ENCODE measurements at places on chromosomes 11 and 22. TPM values are rescaled to one million over a fixed set of nuclear protein-coding genes. Genes with fewer than 3 reads are reported as not detected.

Gene OR56A3
- not detected for total RNA-seq

Gene WT1
- not detected for total RNA-seq

DNA sequence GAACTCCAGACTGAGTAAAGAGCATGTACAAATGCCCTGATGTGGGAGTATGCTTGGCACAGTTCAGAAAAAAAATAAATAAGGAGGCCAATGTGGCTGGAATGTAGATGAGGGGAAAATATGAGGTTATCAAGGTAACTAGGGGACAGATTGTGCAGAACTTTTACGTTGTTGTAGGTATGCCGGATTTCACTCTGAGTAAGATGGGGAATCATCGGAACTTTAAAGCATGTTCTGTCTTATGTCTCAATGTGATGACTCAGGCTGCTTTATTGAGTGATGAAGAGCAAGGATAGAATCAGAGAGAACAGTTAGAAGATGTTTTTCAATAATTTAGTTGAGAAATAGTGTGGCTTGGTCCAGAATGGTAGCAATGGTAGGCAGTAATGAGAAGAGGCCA is 130.4 kb downstream of the C11orf87 start:
- DNase-seq: no peak
- H3K4me3 ChIP-seq: no peak overlapping the region
- no peak overlapping the region for H3K27ac ChIP-seq

DNA sequence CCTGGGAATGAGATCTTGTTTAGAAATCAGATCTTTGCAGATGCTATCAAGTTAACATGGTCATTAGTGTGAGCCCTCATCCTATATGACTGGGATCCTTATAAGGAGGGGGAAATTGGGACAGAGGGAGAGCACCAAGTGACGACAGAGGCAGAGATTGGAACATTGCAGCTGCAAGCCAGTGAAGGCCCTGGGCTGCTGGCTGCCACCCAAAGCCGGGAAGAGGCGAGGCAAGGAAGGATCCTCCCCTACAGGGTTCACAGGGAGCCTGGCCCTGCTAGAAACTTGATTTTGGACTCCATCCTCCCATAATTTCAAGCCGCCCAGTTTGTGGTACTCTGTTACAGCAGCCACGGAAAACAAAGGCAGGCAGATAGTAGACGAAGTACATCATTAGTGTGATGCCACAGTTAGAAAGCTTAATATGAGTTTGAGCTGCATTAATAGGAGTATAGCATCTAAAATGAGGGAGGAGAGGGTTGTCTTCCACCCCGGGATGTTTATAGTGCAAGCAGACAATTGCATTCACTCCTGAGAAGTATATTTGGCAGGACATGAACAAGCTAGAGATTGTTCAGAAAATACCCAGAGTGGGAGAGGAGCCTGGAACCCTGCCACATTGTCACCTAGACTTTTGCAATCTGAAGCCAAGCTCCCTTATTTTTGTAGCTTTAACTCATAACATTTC is 56.8 kb upstream of the CLMP start:
- H3K36me3 ChIP-seq: no peaks in the 10 kb centered on the region
- no peak for DNase-seq
- H3K4me1 ChIP-seq: peaks cover 19% of the 10 kb centered on the region
- H3K4me3 ChIP-seq: no peak overlapping the region
- H3K27ac ChIP-seq: no peak overlapping the region

DNA sequence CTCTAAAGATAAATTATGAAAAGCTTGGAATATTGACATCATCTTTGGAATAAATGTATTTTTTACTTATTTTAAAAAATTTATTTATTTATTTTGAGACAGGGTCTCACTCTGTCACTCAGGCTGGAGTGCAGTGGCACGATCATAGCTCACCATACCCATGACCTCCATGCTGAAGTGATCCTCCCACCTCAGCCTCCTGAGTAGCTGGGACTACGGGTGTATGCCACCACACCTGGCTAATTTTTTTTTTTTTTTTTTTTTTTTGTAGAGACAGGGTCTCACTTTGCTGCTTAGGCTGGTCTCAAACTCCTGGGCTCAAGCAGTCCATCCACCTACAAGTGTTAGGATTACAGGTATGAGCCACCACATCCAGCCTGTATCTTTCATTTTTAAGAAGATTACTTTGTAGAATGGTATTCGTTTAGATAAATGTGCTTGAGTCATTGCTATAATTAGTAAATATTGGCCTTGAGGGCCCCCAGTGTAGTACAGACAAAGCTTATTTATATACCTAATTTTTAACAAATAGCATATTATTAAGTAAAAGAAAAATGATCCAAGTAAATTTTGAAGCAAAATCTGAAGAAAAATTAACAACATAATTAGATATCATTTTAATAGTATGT is 8.5 kb downstream of the SWAP70 start:
- DNase-seq: no peak
- no peak overlapping the region for H3K4me3 ChIP-seq
- no peak overlapping the region for H3K27ac ChIP-seq
- no peaks in the 10 kb centered on the region for H3K27me3 ChIP-seq

DNA sequence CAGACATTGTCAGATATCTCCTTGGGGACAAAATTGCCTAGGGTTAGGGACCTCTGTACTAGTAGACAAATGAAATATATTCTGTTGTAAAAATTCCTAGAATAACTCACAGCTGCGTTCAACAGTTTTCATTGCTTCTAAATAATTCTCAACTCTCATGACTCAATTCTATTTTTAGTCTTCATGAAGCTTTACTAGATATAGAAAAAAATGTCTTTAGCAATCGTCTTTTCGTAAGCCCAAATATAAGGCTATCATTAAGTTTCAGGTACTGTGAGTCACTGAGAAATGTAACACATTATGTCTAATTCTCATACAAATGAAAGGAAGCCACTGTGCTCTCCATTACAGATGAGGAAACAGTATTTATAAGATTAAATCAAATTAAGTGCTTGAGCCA is 6.4 kb downstream of the MMP12 start:
- DNase-seq: no peak
- peaks cover 29% of the 10 kb centered on the region for H3K4me1 ChIP-seq
- H3K36me3 ChIP-seq: no peaks in the 10 kb centered on the region
- H3K27me3 ChIP-seq: no peaks in the 10 kb centered on the region
- H3K4me3 ChIP-seq: no peak overlapping the region

Gene ENTHD1
- not detected for total RNA-seq

- no peak overlapping the region for H3K27ac ChIP-seq
- DNase-seq: no peak
Observed at GRCh38 chr22:20391222-20391621, 2.7 kb upstream of the ZNF74 start.

Gene OR51I2
- not detected for total RNA-seq

Gene OR8G5
- total RNA-seq: not detected

DNA sequence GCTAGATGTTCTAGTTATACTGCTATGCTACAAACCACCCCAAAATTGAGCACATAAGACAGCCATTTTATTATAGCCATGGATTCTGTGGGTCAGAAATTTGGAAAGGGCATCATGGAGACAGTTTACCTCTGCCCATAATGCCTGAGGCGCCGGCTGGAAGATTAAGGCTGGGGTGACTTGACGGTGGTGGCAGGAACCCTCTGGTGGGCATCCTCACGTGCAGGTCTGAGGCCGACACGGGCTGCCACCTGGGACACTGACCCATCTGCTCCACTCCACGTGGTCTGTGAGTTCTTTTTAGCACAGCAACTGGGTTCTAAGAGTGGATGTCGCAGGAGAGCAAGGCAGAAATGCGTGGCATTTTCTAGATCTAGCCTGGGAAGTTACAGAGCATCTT is 40.0 kb upstream of the PRDM11 start:
- peaks cover 39% of the 10 kb centered on the region for H3K4me1 ChIP-seq
- no peaks in the 10 kb centered on the region for H3K36me3 ChIP-seq

DNA sequence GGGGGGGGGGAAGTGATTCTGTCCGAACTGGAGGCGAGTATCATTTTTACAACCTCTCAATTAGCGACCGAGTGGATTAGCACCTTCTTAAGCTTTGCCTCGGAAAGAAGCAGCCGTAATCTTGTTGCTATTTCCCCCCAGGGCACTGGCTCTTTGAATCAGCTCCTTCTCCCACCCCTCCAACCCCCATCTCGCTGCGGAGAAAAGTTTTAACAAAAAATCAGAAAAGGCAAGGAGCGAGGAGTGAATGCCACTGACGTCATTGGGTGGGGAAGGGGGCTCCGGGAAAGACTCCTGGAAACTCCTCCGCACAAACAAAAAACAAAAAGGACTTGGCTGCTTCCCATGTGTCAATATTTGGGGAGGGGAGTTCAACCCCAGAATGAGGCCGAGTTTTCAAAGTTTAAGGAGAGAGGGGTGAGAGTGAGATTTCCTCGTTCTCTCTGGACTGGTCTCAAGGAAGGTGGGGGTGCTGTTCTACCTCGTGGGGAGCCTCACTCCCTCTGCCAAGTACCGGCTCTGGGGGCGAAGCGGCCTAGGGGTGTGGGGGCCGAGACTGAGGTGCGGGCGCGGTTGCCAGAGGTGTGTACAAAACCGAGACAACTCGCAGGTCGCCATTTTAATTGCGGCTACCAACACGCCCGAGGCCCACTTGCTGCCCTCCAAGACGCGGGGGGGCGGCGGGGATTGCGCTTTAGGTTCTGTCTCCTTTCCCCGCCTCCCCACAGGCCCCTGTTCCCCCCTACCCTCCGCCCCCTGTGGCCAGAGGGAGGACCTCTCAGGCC is 2.5 kb upstream of the PAX6 start:
- no peak overlapping the region for H3K4me3 ChIP-seq
- H3K27ac ChIP-seq: no peak overlapping the region
- DNase-seq: no peak
- H3K4me1 ChIP-seq: peaks cover 38% of the 10 kb centered on the region

Gene FXYD2
- not detected for total RNA-seq

DNA sequence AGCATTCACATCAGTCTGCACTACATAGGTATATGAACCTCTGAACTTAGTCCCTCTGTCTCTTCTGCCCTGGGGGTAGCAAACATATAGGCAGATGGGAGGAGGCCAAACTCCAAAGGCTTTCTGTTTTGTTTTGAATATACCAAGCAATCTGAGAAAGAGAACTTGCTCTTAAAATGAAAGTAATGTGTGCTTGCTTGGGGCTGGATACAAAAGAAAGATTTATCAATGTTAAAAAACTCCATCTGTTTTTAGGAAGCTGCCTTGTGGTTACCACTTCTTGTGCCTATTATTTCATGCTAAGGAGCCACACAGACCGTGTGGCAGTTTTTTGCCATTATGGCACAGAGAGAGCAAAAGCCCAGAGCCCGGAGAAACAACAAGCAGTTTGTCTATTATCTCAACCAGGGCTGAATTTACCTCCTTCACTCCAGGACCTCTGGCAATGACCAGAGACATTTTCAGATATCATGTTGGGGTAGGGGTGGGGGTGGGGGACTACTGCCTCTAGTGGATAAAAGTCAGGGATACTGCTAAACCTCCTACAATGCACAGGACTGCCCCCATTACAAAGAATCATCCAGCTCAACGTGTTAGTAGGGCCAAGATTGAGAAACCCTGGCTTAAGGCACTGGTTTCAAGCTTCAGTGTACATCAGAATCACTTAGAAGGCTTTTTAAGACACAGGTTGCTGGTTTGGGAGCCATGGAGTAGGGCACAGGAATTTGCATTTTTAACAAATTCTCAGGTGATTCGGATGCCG is 124.2 kb downstream of the APIP start:
- no peak overlapping the region for H3K27ac ChIP-seq
- no peak for DNase-seq
- H3K36me3 ChIP-seq: peaks cover 10% of the 10 kb centered on the region
- peaks cover 8% of the 10 kb centered on the region for H3K4me1 ChIP-seq

GRCh38 chr11:119479685-119480275 is 56.8 kb upstream of the THY1 start:
- no peak overlapping the region for H3K4me3 ChIP-seq
- no peak for DNase-seq
- H3K4me1 ChIP-seq: peaks cover 12% of the 10 kb centered on the region

DNA sequence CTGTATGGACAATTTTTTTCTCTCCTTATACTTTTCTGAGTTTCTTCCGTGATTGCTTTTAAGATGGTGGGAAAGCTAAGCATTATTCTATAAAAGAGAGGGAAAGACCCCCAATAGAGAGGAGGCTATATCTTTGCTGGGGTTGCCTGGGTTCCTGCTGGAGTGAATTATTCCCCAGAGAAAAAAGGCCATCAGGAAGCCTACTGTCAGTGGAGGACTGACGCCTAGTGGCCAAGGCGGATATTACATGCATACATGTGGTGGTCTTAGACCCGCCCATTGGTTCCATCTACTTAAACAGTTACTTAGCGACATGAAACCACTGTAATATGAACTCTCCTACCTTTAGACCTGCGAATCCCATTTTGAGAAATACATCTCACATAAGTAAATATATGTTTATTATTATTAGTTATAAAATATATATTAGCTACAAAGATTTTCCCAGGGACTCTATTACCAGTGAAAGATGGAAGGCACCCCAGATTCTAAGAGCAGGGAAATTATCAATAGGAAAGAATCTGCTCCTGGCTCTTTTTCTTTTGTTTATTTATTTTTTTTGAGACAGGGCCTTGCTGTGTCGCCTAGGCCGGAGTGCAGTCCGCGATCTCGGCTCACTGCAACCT is 15.7 kb upstream of the PGA3 start:
- no peaks in the 10 kb centered on the region for H3K36me3 ChIP-seq
- H3K27me3 ChIP-seq: peaks cover 7% of the 10 kb centered on the region
- no peaks in the 10 kb centered on the region for H3K4me1 ChIP-seq
- no peak for DNase-seq
- no peak overlapping the region for H3K4me3 ChIP-seq

- no peaks in the 10 kb centered on the region for H3K27me3 ChIP-seq
- H3K4me3 ChIP-seq: peak overlapping the region; percentile 74
- H3K27ac ChIP-seq: peak overlapping the region; percentile 85
- H3K36me3 ChIP-seq: peaks cover 9% of the 10 kb centered on the region
Observed at GRCh38 chr11:1760351-1761109, 3.2 kb downstream of the CTSD start.

Gene SLC22A9
- not detected for total RNA-seq

GRCh38 chr11:82577246-82577645 is 156.4 kb downstream of the FAM181B start:
- H3K4me3 ChIP-seq: no peak overlapping the region
- no peak overlapping the region for H3K27ac ChIP-seq
- no peak for DNase-seq
- no peaks in the 10 kb centered on the region for H3K4me1 ChIP-seq

Gene LRRC56
- total RNA-seq: 2.7 TPM

GRCh38 chr22:32494971-32495370 is 20.4 kb downstream of the FBXO7 start:
- no peak overlapping the region for H3K4me3 ChIP-seq
- DNase-seq: no peak
- H3K27me3 ChIP-seq: no peaks in the 10 kb centered on the region
- H3K4me1 ChIP-seq: no peaks in the 10 kb centered on the region
- no peak overlapping the region for H3K27ac ChIP-seq
- H3K36me3 ChIP-seq: peaks cover 49% of the 10 kb centered on the region

GRCh38 chr11:65613091-65613928 is 711 bp downstream of the MAP3K11 start:
- peaks cover 53% of the 10 kb centered on the region for H3K4me1 ChIP-seq
- no peak for DNase-seq
